ENCODE measurements at places on chromosomes 7 and 10.

- DNase-seq, result no peak
These were observed 170.5 kb downstream of the CDC14C start for GRCh38 chr7:49094866-49095265.

DNA sequence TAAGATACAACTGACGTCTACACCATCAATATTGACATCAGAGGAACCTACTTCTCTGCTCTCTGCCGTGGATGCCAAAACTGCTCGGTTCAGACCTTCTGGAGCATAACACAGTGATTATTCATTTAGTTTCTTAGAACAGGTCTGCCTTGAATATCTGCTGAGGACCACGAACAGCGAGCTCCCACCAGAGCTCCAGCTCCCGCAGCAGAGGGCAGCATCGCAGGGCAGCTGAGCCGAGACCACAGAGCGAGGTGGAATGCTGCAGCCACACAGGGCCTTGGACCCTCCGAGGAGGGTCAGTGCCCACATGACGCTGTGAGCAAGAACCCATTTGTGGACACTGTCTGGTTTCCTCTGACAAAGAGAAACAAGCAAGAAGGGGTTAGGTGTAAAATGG is 6.8 kb downstream of the VIPR2 start:
- no peak for DNase-seq

GRCh38 chr10:68516766-68517165 is 10.6 kb downstream of the SLC25A16 start:
- DNase-seq, result no peak

DNA sequence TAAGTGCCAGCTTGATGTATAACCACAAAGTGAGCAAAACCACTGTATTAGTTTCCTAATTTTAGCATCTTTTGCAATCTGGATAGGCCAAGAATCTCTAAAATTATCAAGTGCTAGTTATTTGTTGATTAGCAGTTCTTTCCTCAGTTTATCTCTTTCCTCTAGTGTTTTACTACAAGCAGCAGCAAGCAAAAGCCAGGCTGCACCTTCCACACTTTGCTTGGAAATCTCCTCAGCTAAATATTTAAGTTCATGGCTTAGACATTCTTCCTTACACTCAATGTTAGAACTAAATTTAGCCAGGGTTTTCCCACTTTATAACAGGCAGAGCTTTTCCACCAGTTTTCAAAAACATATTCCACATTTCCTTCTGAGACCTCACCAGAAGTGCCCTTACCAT is 85.7 kb upstream of the BMPER start:
- no peak for DNase-seq

DNA sequence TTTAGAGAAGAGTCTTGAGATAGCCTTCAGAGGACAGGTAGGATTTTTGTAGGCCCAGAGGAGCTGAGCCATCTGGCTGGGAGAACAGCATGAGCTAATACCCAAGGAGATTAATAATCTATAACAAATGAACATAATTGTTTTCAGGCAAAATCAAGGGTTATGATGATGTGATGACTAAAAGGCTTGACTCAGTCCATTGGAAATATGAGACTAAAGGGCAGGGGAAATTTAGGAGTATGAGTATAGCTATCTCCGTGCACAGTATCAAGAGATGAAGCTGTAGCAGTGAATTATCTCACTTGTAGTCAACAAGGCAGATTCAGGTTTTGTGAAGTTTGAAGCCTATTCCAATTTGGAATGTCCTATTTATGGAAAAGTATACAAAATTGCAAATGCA is 40.1 kb downstream of the CSTF2T start:
- DNase-seq, result no peak

DNA sequence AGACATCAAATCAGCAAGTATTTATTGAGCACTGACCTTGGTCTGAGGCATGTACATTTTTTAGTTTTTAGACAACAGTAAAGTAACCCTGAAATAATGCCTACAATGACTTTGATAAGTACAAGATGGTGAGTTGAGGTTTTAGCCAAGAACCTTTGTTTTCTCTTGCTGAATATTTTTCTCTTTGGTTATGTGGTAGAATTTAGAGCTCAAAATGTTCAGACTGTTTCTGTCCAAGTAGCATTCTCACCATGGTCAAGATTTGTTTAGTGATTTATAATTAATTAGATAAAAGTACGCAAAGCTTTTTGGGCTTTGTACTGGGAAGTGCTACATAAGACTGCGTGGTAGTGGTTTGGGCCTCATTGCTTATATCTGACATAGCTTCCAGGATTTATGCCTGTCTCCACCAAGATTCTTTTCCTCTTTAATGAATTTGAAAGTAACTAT is 102.4 kb downstream of the KAT6B start:
- no peak for DNase-seq

GRCh38 chr7:15490291-15490690 is 71.5 kb downstream of the AGMO start:
- no peak for DNase-seq

DNA sequence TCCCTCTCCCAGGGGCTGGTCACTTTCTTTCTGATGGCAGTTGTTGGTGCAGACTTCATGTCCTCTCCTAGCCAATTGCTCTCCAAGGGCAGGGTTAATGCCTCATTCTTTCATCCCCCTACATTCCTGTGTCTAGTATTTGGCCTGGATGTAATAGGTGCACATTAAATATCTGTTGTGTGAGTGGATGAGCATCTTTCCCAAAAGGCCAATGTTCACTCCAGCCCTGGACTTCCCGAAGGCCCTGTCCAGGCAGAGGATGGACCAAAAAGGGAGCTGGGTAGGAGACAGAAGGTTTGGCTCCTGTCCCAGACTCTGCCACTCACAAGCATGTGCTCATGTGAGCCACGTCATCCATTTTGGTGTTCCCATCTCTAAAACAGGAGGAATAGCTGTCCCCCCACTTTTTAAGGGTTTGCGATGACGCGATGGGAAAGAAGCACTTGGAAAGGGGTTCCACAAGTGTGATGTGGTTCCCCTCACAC is 47.5 kb downstream of the RGS10 start:
- DNase-seq, result no peak

- DNase-seq, result no peak
These were observed 64.2 kb upstream of the DNAJB6 start for GRCh38 chr7:157272351-157273207.

- DNase-seq, result no peak
These were observed 444.6 kb downstream of the REEP3 start for GRCh38 chr10:63965846-63966245.

DNA sequence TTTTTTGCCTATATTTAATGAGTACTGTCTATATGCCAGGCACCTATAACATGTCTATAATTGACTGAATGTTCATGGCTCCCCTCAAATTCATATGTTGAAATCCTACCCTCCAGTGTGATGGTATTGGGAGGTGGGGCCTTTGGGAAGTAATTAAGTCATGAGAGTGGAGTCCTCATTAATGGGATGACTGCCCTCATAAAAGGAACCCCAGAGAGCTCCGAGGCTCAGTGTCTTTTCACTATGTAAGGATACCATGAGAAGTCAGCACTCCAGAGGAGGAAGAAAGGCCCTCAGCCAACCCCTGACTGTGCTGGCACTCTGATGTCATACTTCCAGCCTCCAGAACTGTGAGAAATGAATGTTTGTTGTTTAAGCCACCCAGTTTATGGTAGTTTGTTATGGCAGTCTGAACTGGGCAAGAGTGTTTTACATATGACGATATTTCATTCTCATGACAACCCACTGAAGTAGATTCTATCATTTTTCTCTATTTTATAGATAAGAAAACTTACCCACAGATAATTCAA is 61.1 kb upstream of the PCGF5 start:
- no peak for DNase-seq

All from activated CD4-positive, CD25-positive, alpha-beta regulatory T cell treated with anti-CD3 and anti-CD28 coated beads, Interleukin-2, amount 50 U/mL, for 16 hours (primary cell).